ENCODE measurements at places on chromosomes 5 and 9.
A peak's percentile ranks its signal among the peaks of the same experiment; 100 is the strongest.

DNA sequence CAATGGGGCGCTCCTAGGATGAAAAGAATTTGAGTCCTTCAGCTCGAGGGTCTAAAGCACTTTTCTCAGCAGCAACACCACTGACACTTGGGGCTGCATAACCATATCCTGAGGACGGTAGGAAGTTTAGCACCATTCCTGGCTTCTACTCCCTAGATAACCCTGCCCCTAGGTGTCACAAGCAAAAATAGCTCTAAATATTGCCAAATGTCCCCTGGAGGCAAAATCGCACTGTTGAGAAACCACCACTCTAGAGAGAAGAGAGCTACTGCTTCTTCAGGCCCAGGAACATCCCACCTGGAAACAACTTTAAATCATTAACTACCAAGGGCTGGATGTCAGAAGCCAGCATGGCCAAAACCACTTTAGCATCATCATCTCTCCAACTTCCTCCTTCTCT lies 29.8 kb downstream of the MYO10 start:
- DNase-seq, result no peak

- DNase-seq, result no peak
These were observed 165.7 kb upstream of the GPR151 start for GRCh38 chr5:146681585-146682105.

DNA sequence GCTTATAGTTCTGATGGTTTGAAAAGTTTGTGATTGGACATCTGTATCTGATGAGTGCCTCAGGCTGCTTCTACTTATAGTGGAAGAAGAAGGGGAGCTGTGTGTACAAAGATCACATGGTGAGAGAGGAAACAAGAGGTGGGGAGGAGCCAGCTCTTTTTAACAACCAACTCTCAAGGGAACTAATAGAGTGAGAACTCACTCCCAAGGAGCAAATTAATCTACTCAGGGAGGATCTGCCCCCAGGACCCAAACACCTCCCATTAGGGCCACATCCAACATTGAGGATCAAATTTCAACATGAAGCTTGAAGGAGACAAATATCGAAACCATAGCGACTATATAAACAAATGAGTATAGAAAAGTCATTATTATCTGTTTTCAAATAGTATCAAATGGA lies 64.7 kb upstream of the PRLR start:
- peak; percentile 75 for DNase-seq

GRCh38 chr5:984774-985173 lies 23.8 kb upstream of the NKD2 start:
- no peak for DNase-seq

DNA sequence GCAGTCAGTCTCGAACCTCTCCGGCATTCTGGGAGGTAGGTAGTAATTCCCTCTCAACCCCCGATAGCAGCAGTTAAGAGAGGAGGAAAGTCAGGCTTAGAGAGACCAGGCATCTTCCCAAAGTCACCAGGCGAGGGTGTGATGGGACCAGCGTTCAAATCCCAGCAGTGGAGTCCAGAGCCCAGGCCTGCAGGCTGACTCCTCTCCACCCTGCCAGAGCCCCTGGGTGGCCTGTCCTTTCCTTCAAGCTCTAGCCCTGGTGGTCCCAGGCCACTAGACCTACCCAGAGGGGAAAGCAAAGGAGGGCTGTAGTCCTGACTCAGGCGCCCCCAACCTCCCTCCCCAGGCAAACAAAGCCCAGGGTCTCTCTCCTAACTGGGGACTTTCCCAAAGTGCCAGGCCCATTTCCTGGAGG lies 4.2 kb upstream of the NR5A1 start:
- DNase-seq, result no peak

GRCh38 chr9:86766511-86766910 lies 180.8 kb downstream of the GAS1 start:
- no peak for DNase-seq

GRCh38 chr9:115164511-115164974 lies 46.6 kb upstream of the TNC start:
- peak; percentile 90 for DNase-seq

DNA sequence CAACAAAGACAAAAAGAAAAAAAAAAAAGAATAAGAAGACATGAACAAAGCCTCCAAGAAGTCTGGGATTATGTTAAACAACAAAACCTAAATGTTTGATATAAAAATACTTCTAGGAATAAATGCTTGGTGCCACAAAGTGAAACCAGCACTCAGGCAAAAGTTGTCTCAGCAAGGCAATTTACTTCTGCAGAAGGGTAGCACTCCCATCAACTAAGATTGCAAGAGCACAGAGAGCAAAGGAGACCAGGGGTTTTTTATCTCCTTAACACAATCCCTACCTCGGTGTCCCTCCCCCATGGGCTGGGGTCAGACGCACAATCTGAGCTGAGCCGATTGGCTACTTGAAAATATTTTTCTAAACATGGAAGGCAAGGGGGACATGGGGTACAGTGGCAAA lies 381.3 kb upstream of the SLC24A2 start:
- DNase-seq, result no peak

GRCh38 chr5:74082512-74083055 lies 456.6 kb downstream of the ARHGEF28 start:
- DNase-seq, result peak; percentile 4

- DNase-seq, result no peak
These were observed 14.5 kb upstream of the ANKRD55 start for GRCh38 chr5:56247592-56247991.

- no peak for DNase-seq
These were observed 512.9 kb upstream of the PTGER4 start for GRCh38 chr5:40166802-40167201.

DNA sequence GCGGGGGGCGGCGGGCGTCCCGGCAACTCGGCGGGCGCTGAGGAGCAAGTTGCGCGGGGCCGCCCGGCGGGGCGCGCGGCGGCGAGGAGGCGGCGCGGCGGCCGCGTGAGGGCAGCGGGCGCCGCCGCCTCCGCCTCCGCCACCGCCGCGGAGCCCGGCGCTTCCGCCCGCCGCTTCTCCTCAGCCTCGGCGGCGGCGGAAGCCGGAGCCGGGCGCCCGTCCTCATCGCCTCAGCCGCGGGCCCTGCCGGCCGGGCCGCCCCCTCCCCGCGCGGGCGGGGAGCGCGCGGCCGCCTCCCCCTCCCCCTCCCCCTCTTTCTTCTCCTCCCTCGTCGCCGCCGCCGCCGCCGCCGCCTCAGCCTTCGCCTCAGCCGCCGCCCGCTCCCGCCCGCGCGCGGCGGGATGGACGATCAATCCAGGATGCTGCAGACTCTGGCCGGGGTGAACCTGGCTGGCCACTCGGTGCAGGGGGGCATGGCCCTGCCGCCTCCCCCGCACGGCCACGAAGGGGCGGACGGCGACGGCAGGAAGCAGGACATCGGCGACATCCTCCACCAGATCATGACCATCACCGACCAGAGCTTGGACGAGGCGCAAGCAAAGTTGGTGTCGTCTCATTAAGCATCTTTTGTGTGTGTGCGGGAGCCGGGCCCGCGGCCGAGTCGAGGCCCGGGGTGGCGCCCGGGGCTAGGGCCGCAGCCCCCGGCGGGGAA lies at the start of gene PBX3:
Gene PBX3, plus strand, starts transcription at position 321 of the 712 bp plus-strand sequence.
- peak; percentile 25 for DNase-seq

GRCh38 chr5:129113867-129114266 lies 19.3 kb downstream of the ISOC1 start:
- no peak for DNase-seq

DNA sequence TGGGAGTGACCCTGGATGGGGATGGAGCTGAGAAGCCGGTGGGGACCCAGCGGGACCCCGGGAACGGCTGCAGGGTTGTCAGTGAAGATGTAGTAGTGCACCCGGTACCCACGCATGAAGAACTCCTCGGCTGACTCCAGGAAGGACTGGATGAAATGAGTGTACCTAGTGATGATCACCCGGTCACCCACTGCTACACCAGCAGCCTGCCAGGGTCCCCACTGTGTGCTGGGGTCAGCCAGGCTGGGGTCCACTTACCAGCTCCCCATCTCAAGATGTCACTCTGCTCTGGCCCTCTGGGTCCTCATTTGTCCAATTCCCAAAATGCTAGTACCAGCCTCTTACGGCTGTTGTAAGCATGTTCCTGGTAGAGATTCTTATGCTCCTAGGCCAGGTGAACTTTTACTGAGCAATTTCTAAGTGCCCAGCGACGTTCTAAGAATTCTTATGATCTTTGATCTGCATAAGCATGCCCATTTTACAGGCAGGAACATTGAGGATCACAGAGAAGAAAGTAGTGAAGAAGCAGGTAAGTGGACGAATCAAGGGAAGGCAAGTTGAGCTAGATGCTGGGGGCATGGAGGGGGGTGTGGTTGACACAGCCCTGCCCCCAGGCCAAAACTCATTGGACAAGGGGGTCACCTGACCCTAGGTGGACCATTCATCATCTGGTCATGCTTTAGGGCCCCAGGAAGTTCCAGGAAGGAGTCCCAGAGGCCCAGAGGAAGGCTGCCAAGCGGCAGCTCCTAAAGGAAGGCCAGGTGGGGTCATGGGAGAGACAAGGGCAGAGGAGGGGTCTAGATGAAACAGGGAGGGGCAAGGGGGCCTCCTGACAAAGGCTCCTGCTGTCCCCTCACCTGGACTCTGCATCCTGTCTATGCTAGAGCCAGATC lies 9.4 kb downstream of the GBGT1 start:
- no peak for DNase-seq

DNA sequence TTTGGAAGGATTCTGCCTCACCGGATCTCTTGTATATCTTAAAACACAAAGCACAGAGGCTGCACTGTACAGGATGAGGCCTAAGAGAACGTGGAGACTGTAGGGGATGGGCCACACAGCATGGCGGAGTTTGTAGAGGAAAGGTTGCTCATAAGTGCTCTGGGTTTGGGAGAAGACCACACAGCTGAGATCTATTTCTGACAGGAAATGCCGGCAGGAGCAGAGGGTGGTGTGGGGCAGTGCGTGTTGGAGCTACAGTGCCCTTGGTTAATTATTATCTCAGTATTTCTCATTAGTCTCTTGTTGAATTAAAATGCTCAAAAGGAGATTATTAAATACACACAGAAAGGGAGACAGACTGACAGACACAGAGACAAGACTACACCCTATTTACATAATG lies 9.6 kb downstream of the PALM2AKAP2 start:
- DNase-seq, result no peak
